Stimulated activated CD4-positive, alpha-beta T cell treated with anti-CD3 and anti-CD28 coated beads, TNF-alpha, amount 100 ng/mL, for 48 hours (primary cell): ENCODE measurements at places on chromosomes 3 and 15.
A peak's percentile ranks its signal among the peaks of the same experiment; 100 is the strongest.

DNA sequence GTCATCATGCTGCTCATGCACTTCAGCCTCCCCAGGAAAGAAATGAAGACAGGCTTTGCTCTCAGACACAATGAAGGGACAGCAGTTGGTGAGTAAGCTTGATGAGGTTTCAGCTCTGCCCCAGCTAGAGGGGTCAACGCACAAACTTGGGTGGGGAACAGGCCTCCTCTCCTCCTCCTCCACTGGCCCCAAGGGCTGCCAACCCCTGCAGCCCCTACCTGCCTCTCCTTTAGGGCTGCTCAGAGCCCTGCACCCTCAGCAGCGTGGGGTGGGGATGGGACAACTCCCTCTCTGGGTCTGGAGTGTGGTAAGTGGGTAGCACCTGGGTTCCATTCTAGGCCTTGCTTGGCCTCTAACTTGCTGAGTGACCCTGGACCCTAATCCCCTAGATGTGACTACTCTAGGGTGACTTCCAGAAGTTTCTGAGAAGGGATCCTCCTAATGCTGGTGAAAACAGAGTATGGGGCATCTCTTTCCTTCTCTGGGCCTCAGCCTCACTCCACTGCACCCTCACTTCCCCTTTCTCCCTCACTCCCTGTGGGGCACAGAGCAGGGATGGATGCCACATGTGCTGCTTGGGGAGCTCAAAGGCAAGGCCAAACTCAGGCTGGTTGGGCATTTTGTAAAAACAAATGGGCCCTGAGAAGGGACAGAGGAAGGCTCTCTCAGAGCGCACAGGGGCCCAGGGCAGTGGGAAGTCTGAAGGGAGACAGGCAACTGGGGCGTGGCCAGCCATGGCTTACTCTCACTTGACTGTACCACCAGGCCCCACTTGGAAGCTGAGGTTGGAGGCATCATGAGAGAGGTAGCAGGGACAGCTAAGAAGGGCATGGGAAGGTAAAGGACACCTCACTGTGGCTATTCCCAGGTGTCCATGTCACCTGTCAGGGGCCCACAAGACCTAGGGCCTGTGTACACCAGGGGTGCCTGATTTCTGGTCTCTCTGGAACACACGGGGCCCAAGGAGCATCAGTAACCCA is 64.0 kb downstream of the SYNM start:
- DNase-seq, result no peak

GRCh38 chr15:42273900-42274701 is 868 bp upstream of the TMEM87A start:
- DNase-seq, result peak; percentile 37

DNA sequence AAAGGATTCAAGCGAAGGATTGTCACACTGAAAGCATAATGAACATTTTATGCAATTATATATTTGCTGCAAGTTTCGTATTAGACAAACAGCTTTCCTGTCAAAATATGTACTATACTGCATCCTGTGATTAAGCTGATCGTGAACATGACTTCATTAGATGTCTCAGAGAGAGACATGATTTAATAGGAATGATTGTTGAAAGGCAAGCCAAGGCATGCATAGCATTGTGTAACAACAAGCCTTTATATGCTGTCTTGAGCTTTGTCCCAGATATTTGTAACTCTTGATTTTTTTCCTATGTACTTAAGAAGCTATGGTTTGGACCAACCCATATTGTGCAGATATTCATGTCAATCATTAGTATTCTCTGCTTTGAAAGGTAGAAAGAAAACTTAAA is 309.1 kb downstream of the KCNH8 start:
- no peak for DNase-seq

GRCh38 chr15:61380270-61380669 is 151.2 kb upstream of the RORA start:
- DNase-seq, result no peak

- no peak for DNase-seq
These were observed 191.4 kb downstream of the MEIS2 start for GRCh38 chr15:36908991-36909390.

GRCh38 chr3:123725652-123726400 is 141.0 kb upstream of the HACD2 start:
- DNase-seq, result no peak

- DNase-seq, result no peak
These were observed 607 bp upstream of the PPP1R14D start for GRCh38 chr15:40829115-40829514.

GRCh38 chr15:31367730-31368344 is 41.2 kb downstream of the KLF13 start:
- no peak for DNase-seq

DNA sequence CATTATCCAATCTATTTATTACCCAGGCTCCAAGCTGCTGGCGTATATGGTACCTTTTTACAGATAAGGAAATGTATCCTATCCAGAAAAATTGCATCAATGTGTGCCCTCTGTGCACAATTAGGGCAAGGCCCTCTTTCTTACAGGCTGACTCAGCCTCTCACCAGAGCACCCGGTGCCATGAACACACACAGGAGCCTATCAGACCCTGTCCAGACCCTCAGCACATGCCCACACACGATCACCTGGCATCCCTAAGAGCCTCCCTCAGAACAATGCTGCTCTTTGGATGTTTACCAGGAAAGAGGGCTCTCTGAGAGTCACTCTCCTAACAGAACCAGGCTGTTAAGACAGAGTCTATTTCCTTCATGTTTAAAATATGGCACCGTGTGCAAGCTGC is 460.0 kb upstream of the TBL1XR1 start:
- DNase-seq, result no peak

GRCh38 chr3:59605318-59605717 is 555.5 kb upstream of the CFAP20DC start:
- no peak for DNase-seq

GRCh38 chr3:133058243-133058642 is 20.1 kb downstream of the TMEM108 start:
- DNase-seq, result no peak

- DNase-seq, result no peak
These were observed 21.2 kb downstream of the IGSF10 start for GRCh38 chr3:151439652-151440125.

DNA sequence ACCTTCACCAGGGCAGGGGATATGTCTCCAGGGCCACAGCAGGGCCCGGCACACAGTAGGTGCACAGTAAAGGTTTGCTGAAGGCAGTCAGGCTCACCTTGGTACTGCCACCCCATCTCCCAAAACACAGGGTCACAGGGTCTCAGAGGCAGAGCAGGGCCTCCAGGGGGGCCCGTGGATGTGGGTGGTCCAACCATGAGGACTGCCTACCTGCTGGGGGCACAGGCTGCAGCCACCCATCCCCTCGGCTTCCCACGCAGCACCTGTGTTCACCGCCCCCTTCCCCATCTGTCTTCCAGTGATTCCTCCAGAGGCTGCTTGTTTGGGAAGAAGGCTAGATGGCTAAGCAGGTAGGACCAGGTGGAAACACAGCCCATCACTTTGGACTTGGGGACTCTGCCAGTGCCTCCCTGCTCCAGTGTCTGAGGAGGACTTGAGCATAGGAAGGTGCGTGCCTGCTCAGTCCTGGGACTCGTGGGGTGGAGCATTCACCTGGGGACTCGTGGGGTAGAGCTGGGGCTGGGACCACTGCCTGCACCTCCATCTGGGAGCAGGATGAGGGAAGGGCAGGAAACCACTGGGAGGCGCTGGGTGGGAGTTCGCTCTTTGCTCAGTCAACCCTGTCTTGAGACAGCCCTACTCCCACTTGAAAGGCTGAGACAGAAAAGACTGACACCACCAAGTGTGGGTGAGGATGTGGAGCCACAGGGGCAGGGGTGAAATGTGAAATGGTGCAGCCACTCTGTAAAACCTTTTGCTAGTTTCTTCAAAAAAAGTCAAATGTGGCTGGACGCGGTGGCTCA is 18.8 kb upstream of the PLXND1 start:
- no peak for DNase-seq

DNA sequence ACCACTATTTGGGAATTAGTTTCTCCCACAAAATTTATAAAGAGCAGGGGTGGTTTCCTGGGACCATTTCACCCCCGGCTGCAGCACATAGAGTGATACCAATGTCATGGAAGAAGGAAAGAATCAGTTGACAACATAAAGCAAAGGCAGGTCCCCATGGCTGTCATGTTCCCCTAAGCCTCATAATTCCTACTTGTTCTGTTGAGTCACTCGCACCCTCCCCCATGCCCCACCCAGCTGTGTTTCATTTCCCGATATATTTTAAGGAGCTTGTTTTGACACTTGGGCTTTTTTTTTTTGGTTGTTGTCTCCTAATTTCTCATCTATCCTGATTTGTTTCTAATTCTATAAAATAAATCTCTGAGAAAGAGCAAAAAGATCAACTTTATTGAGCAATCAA is 24.9 kb downstream of the ERC2 start:
- no peak for DNase-seq

- DNase-seq, result no peak
These were observed 137.8 kb downstream of the SAMMSON start for GRCh38 chr3:70137366-70137765.

- DNase-seq, result no peak
These were observed 4.6 kb downstream of the MCCC1 start for GRCh38 chr3:183094711-183095110.

GRCh38 chr3:63961891-63962290 is 49.7 kb upstream of the SCAANT1 start:
- no peak for DNase-seq

DNA sequence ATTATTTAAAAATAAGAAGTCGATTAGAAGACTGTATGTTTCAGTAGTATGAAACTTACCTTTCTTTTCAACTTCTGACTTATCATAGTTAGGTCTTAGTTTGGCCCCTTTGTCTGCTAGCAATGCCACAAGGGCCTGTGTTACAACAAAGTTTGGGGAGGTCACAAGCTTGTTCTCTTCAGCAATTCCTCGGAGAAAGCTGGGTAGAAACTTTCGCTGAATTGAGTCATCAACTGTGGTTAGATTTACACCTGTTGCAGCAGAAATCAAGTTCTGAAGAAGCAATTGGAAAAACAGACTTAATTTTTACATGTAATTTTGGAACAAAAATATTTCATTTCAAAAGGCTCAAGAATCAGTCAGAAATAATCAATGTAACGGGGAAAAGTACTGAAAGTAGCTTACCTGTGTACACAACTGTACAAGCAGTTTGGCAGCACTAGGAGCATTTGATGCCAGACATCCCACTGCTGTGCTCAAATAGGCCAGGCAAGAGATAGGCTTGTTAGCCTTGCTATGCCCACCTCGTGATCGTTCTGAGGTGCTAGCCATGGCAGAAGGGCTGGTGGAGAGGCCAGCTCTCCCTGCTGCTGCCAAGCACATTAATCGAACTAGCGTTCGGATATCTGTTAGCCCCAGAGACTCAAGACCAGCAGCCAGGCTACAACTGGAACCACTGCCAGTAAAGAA is 58.6 kb downstream of the FBXL22 start:
- DNase-seq, result no peak

DNA sequence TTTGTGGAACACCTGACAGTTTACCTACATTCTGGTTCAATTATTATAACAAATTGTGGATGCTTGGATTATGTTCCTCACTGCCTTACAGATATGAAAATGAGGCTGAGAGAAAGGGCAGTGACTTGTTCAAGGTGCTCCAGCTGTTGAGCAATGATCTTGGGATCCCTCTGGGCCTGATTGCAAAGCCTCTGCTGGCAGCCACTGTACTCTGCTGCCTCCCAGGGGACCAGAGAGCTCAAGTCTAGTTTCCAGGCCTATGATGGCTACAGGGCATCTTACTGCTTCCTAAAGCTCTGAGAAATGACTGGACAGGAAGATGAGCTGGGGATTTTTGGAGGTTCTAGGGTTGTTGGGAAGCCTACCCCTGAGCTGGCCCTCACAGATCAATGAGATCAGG is 2.3 kb upstream of the SHC4 start:
- DNase-seq, result no peak

DNA sequence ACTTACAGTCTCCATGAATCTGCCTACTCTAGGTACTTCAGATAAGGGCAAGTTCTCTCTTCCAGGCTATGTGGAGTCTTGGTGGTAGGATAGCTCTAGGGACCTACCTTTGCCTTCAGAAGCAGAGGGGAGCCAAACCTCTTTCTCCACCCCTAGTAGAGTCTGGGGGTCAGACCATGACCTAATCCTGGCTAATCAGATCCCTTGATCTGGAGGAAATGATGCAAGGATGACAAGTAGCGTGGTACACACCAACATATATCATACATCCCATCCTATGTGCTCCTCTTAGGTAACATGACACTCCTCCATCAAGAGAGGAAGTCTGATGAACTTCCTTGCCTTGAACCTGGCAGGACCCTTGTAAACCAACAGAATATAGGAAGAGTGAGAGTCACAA is 15.4 kb upstream of the PLA2G4F start:
- no peak for DNase-seq

DNA sequence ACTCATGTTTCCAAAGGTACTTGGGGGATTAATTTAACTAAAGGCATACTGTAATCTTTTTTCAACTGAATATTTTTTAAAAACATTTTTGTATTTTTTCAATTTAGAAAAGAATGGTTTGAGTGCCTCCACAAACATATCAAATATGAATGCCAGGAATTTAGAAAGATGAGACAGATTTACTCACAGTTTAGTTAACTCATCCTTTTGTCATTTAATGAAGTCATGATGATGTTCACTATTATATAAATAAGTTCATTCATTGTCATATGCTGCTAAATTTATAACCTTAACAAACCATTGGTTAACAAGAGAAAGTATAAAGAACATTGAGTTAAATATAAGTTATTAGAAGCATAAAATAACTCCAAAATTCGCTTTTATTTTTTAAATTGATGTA is 50.0 kb downstream of the FGF7 start:
- no peak for DNase-seq

DNA sequence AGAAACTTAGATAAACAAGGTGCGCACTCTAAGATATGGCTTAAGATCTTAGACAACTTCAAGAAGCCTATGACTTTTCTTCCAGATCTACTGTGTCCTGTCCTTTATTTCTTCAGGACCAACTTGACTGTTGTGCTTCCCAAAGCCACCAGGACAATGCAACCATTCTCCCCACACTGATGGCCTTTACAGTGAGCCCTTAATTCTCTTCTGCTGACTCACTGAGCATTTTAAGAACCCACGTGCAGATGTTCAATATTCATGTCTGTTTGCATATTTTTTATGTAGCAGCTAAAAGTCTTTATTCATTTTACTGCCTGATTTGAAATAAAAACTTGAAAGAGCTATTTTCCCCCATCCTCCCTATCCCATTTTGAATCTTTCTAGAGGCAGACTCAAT is 103.3 kb upstream of the SLC2A2 start:
- no peak for DNase-seq
